Occipital lobe (tissue), 3 donors: ENCODE measurements at places on chromosomes 7 and 10. TPM values are rescaled to one million over a fixed set of nuclear protein-coding genes. Genes with fewer than 3 reads are reported as not detected.

ARHGAP22 gene
- 2.2 TPM for total RNA-seq

TMEM140 gene
- 0.62 TPM for total RNA-seq

MBL2 gene
- total RNA-seq = not detected

DIP2C gene
- total RNA-seq = 42.0 TPM

MSMB gene
- not detected for total RNA-seq

C10orf67 gene
- total RNA-seq = 0.16 TPM
